ENCODE measurements at places on chromosomes 13 and 19. TPM values are rescaled to one million over a fixed set of nuclear protein-coding genes. Genes with fewer than 3 reads are reported as not detected.

DNA sequence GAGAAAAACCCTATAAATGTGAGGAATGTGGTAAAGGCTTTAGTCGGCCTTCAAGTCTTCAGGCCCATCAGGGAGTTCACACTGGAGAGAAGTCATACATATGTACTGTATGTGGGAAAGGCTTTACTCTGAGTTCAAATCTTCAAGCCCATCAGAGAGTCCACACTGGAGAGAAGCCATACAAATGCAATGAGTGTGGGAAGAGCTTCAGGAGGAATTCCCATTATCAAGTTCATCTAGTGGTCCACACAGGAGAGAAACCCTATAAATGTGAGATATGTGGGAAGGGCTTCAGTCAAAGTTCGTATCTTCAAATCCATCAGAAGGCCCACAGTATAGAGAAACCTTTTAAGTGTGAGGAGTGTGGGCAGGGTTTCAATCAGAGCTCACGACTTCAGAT, 11.7 kb downstream of the ZNF226 start:
- no peak for DNase-seq

RXFP2 gene
- not detected for total RNA-seq

GRCh38 chr13:113598481-113598880, 13.9 kb downstream of the TFDP1 start:
- no peak for DNase-seq

- no peak for DNase-seq
Measured at GRCh38 chr19:51681286-51681941, 11.7 kb upstream of the SPACA6 start.

RBM42 gene
- 87.7 TPM for total RNA-seq

GRCh38 chr13:112152846-112153245, 85.9 kb downstream of the SOX1 start:
- no peak for DNase-seq

DNA sequence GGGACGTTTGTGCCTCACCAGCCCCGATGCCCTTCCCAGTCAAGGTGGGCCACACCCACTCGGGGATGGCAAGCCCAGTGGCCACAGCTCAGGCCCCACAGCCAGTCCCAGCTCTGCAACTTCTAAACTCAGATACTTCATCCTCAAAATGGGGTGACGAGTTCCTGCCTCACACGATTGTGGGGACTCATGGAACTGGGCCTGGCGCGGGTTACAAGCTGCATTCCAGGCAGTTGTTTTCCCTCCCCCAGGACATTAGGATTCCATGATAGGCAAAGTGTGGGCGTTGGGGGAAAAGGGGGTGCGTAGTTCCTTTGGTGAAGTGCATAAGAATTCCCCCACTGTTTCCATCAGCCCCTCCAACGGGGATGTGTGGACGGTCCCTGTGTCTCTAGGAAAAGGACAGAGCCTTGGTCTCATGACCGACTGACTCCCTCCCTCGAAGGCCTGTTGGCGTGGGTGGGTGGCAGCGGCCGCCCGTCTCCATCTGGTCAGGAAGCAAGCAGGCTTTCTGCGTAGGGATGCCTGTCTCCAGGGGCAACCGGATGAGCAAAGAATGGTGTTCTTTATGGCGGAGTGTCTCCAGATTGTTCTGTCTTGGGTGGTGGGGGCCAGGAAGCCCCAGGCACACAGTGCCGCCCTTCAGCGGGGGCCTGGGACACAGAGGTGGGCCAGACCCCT, 21.1 kb upstream of the NPAS1 start:
- no peak for DNase-seq

DIRAS1 gene
- total RNA-seq, result 0.74 TPM

DNA sequence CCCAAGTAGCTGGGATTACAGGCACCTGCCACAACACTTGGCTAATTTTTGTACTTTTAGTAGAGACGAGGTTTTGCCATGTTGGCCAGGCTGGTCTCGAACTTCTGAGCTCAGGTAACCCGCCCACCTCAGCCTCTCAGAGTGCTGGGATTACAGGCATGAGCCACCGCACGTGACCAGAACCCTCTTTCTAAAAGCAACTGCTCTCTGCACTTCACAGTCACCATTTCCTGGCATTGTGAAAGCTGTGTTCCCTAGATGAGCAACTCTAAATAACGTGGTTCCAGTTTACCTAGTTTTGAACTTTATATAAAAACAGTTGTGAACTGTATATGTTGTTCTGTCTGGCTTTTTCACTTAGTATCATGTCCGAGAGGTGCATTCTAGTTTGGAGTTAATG, 152.9 kb downstream of the SIPA1L3 start:
- DNase-seq, result peak; percentile 30

DNA sequence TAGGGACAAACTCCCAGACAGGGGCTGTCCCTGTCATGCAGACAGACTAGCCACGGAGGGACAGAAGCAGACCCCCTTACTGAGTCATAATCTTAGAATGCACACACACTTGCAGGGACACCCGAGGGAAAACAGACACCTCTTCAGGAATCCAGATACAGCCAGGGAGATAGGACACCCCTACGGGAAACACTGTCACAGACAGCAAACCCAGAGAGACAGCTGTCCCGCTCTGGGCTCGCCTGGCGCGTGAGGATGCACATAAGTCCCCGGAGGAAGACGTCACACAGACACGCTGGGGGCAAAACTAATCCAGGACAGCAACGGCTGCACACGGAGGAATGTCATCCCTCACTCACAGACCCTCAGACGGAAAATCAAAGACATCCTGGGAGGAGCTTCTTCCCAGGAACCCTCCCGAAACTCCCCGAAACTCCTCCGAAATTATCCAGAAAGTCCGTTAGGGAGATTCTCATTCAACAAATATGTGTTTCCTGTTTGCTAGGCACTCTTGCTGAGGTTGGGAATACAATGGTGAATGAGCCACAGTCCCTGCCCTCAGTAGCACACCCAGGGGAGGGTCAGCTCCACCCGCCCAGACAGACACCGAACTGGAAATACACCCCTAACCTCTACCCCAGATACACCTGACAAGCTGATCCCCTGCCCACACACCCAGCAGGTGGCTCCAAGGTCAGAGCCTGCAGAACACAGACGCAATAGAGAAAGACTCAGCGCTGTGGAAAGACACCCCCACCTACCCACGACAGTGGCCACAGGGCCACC, 15.2 kb upstream of the TOMM40 start:
- DNase-seq, result no peak

DNA sequence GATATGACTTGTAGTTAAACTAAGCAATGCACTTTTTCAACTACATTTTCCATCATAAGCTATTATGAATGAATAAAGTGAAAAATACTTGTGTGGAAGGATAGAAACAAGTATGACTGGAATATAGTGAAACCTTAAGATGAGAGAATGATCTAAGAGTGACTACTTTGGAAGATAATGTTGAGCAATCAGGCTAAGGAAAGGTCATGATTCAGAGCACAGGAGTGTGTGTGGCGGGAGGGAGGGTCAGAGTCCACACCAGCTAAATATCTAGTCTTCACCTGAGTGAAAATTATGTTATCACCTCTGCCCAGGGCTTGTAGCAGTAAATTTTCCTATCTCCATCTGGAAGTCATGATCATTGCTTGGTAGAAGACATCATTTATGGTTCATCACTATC, 833.4 kb upstream of the ATXN8OS start:
- DNase-seq, result peak; percentile 56

PRR20E gene
- total RNA-seq, result not detected

GRCh38 chr13:100491164-100491842, 97.3 kb downstream of the GGACT start:
- peak; percentile 14 for DNase-seq

PTH2 gene
- not detected for total RNA-seq

DNA sequence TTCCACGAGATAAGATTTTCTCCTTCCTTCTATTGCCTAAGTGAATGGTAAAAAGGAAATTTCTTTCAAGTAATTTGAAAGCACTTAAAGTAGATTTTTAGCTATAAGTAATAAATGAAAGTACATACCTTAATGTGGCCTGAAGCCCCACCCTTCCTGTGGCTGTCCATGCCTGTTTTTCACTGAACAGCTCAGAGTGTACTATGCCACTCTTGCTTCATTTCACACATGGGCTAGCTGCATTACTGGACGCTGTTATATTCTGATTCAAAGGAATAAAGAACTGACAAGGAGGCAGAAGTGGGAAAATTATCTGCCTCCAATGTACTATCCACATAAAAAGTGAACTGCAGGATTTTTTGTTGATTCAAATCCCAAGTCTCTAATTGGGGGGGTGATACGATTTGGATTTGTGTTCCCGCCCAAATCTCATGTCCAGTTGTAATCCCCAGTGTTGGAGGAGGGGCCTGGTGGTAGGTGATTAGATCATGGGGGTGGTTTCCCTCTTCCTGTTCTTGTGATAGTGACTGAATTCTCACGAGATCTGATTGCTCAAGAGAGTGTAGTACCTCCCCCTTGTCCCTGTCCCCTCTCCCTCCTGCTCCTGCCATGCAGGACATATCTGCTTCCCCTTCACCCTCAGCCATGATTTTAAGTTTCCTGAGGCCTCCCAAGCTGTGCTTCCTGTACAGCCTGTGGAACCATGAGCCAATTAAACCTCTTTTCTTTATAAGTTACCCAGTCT, 154.7 kb upstream of the SGCG start:
- peak; percentile 3 for DNase-seq

- no peak for DNase-seq
Measured at GRCh38 chr19:28972058-28972852, 240.7 kb downstream of the UQCRFS1 start.

DNA sequence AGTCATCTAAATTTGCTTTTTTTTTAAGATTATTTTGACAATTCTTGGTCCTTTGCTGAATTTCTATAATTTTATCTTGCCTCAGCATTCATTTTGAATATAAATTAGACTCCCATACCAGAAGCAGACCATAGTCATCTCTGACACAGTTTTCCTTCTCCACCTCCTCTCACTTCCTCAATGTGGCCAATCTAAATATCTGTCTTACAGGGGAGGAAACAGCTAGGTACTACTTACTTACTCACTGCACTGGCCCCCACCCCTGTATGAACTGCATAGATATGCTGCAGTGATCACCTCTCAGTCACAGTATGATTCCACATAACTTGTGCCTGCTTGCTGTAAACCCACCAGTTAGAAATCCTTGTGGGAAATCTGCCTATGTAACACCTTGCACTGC, 665.6 kb downstream of the FGF9 start:
- DNase-seq, result no peak

PSG4 gene
- 14.0 TPM for total RNA-seq

DNA sequence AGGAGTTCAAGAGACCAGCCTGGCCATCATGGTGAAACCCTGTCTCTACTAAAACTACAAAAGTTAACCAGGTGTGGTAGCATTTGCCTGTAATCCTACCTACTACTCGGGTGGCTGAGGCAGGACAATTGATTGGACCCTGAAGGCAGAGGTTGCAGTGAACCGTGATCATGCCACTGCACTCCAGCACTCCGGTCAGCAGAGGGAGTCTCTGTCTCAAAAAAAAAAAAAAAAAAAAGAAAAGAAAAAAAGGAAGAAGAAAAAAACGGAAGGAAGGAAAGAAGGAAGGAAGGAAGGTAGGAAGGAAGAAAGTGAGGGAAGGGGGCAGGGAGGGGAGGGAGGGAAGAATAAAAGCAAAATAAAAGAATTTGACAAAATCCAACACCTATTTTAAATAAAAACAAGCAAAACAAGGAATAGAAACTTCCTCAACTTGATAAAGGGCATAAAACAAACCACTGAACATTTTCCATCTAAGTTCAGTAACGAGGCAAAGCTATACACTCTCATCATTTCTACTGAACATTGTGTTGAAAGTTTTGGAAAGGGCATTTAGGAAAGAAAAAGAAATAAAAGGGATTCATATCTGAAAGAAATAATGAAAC, 411.6 kb upstream of the SLITRK5 start:
- DNase-seq, result peak; percentile 34

GRCh38 chr13:110361365-110361911, 54.4 kb downstream of the COL4A2 start:
- no peak for DNase-seq

GRCh38 chr13:90201202-90201601, 1146.3 kb upstream of the MIR17HG start:
- no peak for DNase-seq

GRCh38 chr13:66171920-66172319, 1058.2 kb downstream of the PCDH9 start:
- no peak for DNase-seq

CKM gene
- not detected for total RNA-seq

CDADC1 gene
- total RNA-seq, result 9.4 TPM

- peak; percentile 62 for DNase-seq
Measured at GRCh38 chr13:26707122-26708006, 53.2 kb downstream of the GPR12 start.

DNA sequence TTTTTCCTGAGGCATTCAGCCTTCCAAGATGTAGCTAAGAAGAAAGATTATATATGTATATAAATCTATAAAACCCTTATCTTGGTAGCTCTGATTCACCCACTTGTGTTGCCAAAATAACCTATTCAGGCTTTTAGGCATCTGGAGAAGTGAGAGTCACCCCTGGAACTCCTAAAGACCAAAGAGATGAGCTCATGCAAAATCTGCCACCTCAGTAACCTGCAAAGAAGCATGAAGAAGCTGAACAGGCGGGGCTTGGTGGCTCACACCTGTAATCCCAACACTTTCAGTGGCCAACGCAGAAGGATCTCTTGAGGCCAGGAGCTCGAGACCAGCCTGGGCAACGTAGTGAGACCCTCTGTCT, 393.7 kb downstream of the FOXO1 start:
- DNase-seq, result peak; percentile 65

IFNL3 gene
- total RNA-seq, result not detected

DNA sequence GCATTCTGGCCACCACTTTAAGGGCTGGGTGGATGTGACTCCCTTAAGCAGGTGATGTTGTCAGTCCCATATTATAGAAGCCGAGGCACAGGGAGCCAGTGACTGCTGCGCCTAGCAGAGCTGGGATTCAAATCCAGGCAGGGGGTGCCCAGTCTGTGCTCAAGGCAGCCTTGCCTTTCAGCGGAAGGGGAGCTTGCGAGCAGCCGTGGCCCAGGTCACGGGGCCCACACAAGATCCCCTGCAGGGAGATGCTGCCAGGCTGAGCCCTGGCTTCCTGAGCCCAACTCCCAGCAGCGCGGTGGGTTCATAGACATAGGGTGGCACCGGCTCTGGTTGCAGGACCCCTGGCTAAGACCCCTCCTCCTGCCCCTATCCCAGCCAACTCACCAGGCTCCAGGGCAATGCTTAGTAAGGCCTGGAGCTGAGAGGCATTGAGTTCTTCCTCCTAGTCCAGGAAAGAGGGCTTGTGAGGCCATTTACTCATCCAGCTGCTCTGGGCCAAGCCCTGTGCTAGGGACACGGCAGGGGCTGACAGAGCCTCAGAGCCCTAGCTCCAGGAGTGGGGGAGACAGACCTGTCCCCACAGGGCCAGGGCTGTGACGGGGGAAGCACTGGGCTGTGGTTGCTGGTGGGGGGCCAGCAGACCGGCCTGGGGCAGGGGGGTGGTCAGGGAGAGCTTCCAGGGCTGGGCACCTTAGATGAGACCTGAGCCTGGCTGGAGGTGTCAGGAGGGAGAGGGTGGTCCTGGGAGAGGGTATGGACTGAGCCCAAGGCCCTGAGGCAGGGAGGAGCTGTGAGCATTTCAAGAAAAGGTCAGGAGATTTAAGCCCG, 9.6 kb downstream of the CAPN12 start:
- peak; percentile 39 for DNase-seq

GRCh38 chr13:23467048-23467931, 33.8 kb upstream of the SACS start:
- DNase-seq, result no peak

ARL11 gene
- total RNA-seq, result not detected

KLF1 gene
- not detected for total RNA-seq

PRODH2 gene
- total RNA-seq, result not detected

GRCh38 chr19:18007044-18007916, 690 bp upstream of the ARRDC2 start:
- DNase-seq, result peak; percentile 80
